ENCODE measurements at places on chromosomes 3 and 15. TPM values are rescaled to one million over a fixed set of nuclear protein-coding genes. Genes with fewer than 3 reads are reported as not detected.

- H3K36me3 ChIP-seq = peaks cover 20% of the 10 kb centered on the region
- no peaks in the 10 kb centered on the region for H3K4me1 ChIP-seq
- H3K4me3 ChIP-seq = no peak overlapping the region
- H3K27ac ChIP-seq = no peak overlapping the region
Measured at GRCh38 chr15:89870006-89870405, 23.8 kb downstream of the AP3S2 start.

DNA sequence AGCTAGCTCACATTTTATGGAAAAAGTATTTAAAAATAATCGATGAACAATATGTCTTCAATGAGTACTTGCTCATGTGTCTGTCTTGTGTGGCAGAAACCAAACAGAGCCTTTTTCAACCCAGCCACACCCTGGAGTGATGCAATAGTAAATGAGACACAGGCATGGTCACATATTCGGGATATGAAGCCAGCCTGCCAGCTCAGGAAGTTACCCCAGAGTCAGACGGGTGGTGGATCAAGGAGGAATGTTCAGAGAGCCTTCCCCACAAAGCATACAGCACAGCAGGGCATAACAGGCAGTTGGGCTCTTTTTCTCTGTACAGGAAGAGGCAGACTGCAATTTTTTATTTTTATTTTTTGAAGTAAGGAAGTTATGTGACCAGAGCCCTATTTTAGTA is 27.3 kb downstream of the LARP6 start:
- no peaks in the 10 kb centered on the region for H3K4me1 ChIP-seq
- no peak for DNase-seq
- H3K36me3 ChIP-seq = no peaks in the 10 kb centered on the region
- peaks cover 40% of the 10 kb centered on the region for H3K27me3 ChIP-seq

Gene GPR87
- not detected for polyA plus RNA-seq

DNA sequence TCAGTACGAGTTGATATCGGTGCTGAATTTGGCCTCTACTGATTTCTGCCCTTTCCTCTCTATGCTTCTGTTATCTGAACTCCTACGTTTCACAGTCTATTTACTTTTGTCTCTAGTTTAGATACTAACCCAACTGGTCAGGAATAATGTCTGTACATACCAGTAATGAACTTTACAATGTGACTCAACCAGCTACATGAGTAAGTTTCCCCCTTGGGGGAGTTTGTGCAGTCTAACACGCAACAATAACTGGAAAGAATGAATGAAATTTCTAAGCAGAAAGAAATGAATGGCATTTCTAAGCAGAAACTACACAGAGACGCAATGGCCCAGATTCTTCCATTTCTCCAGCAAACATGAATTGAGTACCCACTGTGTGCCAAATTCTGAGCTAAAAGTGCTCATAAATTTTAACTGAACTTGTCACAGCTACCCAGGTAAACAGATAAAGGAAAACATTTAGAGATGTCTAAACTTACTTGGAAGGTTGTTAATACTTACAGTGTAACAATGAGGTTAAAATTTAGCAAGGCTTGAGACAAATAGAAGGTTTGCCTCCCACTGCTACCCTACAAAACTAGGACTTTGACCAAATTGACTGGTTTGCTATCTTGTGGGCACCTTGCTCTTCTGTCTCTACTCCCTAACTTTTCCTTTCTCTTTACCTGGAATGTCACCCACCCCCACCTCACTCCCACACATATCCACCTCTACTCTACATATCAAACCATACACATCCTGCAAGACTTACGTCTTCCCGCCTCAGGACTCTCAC is 11.6 kb downstream of the UPK1B start:
- no peaks in the 10 kb centered on the region for H3K4me1 ChIP-seq
- H3K36me3 ChIP-seq = no peaks in the 10 kb centered on the region
- H3K27ac ChIP-seq = no peak overlapping the region

Gene IQCH
- polyA plus RNA-seq = 0.23 TPM

Gene CAPN3
- polyA plus RNA-seq = 2.9 TPM

- no peak for DNase-seq
- H3K4me3 ChIP-seq = no peak overlapping the region
Measured at GRCh38 chr15:51180011-51180410, 85.3 kb upstream of the TNFAIP8L3 start.

Gene SLC28A2
- polyA plus RNA-seq = not detected

DNA sequence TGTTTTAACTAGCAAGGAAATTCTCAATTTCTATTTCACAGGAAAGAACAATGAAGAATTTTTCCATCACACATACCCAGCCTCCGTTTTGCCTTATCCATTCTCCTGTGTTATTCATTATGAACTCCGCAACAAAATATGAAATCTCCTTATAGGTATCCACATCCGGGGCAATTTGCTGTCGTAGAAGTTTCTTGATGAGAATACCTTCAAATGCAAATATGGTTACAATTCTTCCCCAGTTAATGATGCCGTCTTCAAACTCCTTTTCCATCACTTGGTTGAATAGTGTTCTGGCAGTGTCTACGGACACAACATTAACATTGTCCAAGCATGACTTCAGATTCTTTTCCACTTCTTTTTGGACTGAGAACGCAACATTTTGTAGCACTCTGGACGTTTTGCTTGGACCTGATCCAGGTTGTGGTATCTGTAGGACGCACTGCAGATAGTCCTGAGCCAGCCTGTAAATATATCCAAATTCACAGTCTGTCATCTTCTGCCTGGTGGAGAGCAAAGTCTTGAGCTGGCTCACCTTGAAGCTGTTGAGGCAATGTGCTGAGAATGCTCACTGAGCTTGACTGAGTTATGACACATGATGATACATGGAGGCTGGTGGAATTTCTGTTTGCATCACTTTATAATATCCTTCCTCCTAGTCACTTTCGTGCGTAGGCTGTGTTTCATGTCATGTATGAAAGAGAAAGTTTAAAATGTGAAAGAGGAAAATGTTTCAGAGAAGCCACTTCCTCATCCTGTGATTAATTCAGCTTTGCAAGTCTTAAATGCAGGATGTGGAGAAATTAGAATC is at the start of gene BCL2A1:
Gene BCL2A1 (minus strand): TSS at position 573 of the 811 bp plus-strand sequence. CDS start 77 bp downstream, at position 496.
- H3K36me3 ChIP-seq = peaks cover 4% of the 10 kb centered on the region
- no peaks in the 10 kb centered on the region for H3K27me3 ChIP-seq
- H3K4me3 ChIP-seq = peak within 1 kb of the TSS; percentile 86

DNA sequence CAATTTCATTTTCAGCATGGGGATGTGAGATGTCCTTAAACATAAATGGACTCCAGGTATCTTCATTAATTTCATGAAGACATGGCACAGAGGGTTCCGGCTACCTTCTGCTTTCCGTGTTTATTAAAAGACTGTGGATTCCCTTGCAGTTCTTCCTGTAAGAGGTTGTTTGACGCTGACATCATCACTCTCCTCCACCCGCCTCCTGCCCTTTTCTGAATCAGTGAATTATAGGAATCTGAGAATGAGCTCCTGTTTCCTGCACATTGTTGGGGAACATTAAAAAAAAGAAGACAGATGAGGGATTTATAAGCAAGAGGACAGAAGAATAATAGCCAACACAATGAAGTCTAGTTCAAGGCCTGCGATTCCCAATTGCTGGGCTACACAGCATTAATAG is 191.3 kb downstream of the LPP start:
- no peaks in the 10 kb centered on the region for H3K36me3 ChIP-seq
- peak overlapping the region; percentile 73 for H3K27ac ChIP-seq
- peaks cover 20% of the 10 kb centered on the region for H3K4me1 ChIP-seq
- no peak for DNase-seq
- no peak overlapping the region for H3K4me3 ChIP-seq
- no peaks in the 10 kb centered on the region for H3K27me3 ChIP-seq

DNA sequence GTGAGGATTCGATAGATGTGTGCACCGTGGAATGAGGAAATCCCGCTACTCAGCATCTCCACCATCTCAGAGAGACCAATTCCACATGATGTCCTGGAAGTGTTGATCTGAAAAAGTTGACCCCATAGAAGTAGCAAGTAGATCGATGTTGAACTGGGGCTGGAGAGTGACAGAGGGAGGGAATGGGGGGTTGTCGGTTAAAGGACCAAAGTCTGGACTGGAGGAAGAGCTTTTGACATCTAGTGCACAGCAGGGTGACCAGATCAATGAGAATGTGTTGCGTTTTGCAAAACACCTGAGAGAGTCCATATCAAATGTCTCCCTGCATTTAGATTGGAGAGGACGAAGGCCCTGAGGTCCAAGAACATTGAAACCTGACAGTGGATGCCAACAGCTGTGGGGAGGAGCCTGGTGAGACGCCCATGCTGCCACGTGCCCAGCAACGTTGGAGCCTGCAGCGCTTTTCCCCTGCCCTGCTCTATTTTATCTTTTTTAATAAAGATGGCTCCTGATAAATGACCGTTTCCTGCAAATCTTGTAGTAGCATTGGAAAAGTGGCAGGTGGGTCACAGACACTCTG is 30.1 kb upstream of the RPL32 start:
- no peaks in the 10 kb centered on the region for H3K36me3 ChIP-seq
- peaks cover 47% of the 10 kb centered on the region for H3K27me3 ChIP-seq
- no peak for DNase-seq
- no peak overlapping the region for H3K4me3 ChIP-seq

- H3K27ac ChIP-seq = no peak overlapping the region
- H3K4me3 ChIP-seq = no peak overlapping the region
- no peak for DNase-seq
- no peaks in the 10 kb centered on the region for H3K4me1 ChIP-seq
- H3K36me3 ChIP-seq = no peaks in the 10 kb centered on the region
Measured at GRCh38 chr3:88283242-88283592, 133.5 kb downstream of the C3orf38 start.

Gene SLC12A1
- polyA plus RNA-seq = not detected

DNA sequence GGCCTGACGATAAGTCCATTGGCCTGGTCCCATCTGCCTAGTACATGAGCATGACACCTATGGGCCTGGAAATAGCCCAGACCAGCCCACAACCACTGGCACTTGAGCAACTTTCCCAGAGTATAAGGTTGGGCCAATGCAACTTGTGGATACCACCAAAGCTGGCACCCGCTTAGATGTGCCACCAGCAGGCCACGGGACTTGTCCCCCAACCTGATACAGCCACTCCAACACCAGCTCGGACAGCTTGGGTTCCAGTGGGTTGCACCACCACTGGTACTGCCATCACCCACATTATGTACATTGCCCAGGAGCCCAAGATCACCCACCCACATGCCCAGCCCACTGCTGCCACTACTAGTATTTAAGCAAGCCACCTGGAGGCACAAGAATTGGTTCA is 381.2 kb downstream of the GBE1 start:
- H3K4me3 ChIP-seq = no peak overlapping the region
- no peak for DNase-seq
- H3K27ac ChIP-seq = no peak overlapping the region
- H3K36me3 ChIP-seq = no peaks in the 10 kb centered on the region
- no peaks in the 10 kb centered on the region for H3K27me3 ChIP-seq

- DNase-seq = no peak
- H3K27me3 ChIP-seq = no peaks in the 10 kb centered on the region
- H3K4me3 ChIP-seq = no peak overlapping the region
- no peaks in the 10 kb centered on the region for H3K36me3 ChIP-seq
- H3K27ac ChIP-seq = no peak overlapping the region
- no peaks in the 10 kb centered on the region for H3K4me1 ChIP-seq
Measured at GRCh38 chr3:196335503-196335948, 2.7 kb downstream of the TM4SF19 start.

Gene HIGD2B
- not detected for polyA plus RNA-seq

DNA sequence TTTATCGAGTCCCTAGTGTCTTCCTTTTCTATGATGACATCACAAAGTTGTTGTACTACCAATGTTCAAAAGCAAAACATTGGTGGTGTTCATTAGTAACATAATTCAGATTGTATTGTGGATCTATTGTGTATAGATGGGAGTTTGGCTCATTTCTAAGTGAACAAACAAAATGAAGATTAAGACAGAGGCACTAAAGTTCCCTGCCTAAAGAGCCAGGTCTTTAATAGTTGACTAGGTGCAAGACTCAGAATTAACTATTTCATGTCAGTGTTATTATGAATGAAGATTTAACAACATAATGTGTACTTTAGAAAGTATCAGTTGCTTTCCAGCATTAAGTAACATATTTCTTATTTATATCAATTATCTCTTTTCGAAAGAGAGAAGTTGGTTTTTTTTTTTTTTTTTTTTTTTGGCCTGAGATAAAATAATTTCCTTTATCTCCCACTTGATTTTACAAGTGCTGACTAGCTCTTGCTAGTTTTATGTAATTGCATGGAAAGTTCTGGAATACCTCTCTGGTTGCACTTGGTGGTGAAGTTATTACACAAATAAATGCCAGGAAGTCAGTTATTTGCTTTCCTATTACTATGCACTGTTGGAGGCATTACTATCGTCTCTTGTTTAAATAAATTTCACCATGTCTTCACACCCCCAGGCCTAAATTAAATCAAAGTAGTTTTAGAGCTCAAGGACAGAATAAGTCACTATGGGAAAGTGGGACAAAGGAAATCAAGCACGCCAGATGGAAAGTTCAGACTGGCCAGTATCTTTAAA is 48.7 kb downstream of the NAALADL2 start:
- H3K4me3 ChIP-seq = no peak overlapping the region
- H3K27ac ChIP-seq = no peak overlapping the region
- no peak for DNase-seq
- H3K27me3 ChIP-seq = no peaks in the 10 kb centered on the region

DNA sequence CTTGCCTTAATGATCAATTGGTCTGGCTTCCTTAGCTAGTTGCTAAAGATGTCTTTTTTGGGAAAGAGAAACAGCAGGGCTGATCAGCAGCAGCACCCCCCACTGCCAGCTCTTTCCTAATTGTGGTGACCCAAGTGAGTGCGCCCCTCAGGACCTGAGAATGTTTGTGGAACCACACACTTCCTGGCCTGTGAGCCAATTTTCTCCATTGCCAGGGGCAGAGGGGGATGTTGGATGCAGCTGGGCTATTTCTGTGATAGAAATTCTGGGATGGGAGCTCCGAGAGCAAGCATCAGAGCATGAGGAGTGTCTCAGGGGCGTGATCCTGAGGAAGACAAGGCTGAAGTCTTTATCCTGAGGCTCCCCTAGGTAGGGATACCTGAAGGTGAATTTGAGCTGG is 66.6 kb downstream of the CLDN11 start:
- peaks cover 30% of the 10 kb centered on the region for H3K27me3 ChIP-seq
- no peak overlapping the region for H3K27ac ChIP-seq
- no peak for DNase-seq

- H3K27me3 ChIP-seq = no peaks in the 10 kb centered on the region
- no peaks in the 10 kb centered on the region for H3K36me3 ChIP-seq
- H3K4me3 ChIP-seq = no peak overlapping the region
- no peak for DNase-seq
Measured at GRCh38 chr15:99424978-99425656, 140.7 kb upstream of the MEF2A start.

Gene GANC
- 37.8 TPM for polyA plus RNA-seq
